ENCODE measurements at places on chromosomes 2 and 18.

GRCh38 chr2:121529439-121530211, 1.1 kb upstream of the RNU4ATAC start:
- DNase-seq: no peak

DNA sequence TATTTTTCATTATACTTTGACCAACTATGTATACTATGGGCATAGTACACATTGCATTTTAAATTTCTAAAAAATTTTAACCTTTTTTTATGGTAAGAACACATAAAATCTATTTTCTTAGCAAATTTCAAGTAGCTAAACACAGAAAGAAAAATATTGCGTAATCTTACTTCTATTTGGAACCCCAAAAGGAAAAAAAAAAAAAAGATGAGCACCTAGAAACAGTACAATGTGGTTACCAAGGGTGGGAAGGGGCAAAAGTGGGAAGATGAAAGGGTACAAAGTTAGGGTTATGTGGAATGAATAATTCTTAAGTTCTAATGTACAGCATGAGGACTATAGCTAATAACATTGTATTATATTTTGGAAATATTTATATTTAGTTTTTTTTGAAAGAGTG, 205.0 kb upstream of the EPHA4 start:
- DNase-seq: no peak

- no peak for DNase-seq
Observed at GRCh38 chr2:85288244-85288725, 39.5 kb downstream of the TGOLN2 start.

DNA sequence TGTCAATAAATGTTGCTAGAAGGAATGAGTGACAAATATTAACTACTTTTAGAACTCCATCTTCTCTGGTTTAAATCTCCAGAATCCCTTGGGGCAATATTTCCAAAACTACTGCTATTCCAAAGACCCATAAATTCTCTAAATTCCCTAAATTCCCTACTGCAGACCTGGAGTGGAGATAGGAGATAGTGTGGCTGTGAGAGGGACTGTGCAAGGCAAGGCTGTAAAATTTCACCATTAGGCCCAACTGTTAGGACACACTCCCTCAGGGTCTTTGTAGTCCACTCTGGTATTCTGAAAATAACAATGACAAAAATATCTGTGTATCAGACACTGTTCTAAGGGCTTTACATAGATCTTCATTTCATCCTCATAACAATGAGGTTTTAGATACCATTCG, 67.9 kb downstream of the MYL12B start:
- DNase-seq: no peak

DNA sequence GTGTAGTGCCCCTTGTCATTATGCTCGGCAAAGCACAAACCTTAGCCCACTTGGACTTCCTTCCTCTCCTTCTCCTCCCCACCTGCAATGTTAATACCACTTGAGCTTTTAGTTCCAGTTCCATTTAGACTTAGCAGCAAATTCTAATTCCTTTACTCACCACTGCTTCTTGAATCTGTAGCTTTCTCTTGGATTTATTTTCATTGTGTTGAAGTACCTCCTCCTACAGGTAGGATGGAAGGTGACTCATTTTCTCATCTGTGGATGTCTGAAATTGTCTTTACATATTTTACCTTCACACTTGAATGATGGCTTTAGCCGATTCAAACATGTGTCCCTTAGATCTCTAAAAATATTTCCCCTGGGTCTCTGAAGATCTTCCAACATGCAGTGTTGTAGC, 32.8 kb upstream of the BIN1 start:
- no peak for DNase-seq

GRCh38 chr2:185291035-185291647, 447.5 kb upstream of the FSIP2 start:
- DNase-seq: no peak

DNA sequence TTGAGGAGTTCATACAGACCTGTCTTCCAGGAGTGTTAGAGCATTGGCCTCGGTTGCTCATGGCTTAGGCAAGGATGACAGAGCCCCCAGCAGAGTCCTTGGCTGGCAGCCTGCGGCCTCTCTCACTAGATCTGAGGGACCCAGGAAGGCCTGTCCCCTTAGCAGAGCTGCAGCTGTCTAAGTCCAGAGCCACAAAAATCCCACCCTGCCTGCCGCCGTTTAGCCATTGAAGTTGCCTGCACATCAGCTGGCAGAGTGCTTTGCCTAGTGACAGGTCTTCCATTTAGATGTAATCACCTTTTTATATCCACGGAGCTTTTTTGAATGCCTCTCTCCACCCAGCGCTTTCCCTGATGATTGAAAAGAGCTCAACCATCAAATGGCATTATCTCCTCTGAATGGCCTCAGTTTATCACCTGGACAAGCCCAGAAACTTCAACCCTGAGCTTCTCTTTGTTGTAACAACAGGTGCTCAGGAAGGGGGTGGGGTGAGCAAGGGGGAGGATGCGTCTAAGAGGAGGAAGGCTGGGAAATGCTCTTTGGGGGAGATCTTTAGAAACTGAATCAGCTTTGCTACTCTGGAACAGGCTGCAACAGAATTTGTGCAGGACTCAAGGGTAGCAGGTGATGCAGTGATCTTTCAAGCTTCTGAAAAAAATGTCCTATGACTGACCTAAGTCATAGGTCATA, 71.9 kb downstream of the TNP1 start:
- DNase-seq: no peak

GRCh38 chr2:74576863-74577229, 22.3 kb downstream of the DOK1 start:
- DNase-seq: no peak

DNA sequence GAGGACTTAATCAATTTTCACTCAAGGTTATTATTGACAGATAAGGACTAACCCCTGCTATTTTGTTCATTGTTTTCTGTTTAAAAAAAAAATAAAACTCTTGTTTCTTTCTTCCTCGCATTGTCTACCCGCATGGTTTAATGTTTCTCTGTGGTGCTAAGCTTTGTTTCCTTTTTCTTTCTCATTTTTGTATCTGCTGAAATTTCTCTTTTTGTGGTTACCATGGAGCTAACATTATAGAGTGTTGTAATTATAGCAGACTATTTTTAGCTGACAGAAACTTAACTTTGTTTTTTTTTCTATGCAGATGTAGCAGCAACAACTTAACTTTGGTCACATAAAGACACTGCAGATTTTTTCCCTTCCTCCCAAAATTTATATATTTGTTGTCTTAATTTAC, 43.1 kb upstream of the CHN1 start:
- DNase-seq: no peak

- no peak for DNase-seq
Observed at GRCh38 chr2:80687524-80687923, 383.0 kb upstream of the LRRTM1 start.

DNA sequence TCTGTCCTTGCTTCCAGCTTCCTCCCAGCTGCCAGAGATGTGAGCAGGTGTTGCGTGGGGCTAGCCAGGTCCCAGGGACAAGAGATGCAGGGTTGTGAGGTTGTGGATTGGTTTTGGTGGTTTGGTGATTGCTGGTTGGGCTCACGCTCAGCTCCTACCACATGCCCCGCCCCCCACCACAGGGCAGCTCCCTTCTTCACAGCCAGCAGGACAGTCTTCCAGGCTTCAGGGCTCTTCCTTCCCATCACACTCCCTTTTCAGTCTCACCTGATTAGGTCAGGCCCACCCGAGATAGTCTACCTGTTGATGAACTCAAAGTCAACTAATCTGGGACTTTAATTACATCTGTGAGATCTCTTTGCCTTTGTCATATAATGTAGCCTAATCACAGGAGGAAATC, 52.0 kb upstream of the GLI2 start:
- no peak for DNase-seq

DNA sequence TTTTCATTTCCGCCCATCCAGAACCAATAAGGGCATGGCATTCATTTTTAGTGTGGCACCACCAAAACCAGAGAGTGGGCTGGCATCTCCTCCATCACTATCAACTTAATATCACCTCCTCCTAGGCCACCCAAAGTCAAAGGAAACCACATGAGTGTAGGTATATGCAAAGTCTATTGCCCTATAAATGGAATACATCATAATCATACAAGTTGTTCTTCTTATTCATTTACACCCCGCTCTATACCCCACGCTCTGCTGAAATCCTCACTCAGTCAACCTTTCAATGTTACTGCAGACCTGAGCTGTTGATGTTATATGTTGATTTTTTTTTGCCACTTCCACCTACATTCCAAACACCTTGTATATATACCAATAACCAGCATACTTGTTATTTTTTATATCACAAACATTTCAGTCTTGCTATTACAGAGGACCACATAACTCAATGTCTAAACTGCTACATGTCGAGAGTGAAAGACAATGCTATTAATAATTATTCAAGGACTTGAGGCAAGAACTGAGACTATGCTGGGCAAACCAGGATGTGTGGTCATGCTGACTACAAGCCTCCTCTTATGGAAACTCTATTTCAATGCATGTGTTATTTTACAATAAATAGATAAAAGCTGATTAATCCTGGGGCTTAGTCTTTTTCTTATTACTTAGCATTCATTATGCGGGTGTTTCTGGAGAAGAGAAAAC, 466.5 kb upstream of the ID2 start:
- no peak for DNase-seq

DNA sequence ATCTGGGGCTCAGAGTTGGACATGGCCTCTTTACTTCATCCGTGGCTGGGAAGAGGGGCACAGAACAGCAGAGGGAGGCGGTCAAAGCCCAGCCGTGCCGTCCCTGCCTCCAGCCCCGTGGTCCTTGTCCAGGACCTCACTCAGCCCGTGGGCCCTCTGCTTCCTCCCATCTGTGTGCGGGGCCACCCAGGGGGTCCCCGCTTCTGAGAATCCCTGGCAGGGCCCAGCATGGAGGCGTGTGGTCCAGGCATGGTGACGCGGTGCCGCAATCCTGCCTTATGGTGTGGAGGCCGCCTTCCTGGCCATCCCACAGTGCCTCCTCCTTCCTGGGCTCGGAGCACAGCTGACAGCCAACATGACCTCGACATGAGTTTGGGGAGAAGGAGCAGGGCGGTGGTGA, 232.6 kb downstream of the FAM210A start:
- no peak for DNase-seq

All from germinal center (tissue), 1 donor.